Neuronal stem cell (in vitro differentiated cells): ENCODE measurements at places on chromosomes 2 and 18.

DNA sequence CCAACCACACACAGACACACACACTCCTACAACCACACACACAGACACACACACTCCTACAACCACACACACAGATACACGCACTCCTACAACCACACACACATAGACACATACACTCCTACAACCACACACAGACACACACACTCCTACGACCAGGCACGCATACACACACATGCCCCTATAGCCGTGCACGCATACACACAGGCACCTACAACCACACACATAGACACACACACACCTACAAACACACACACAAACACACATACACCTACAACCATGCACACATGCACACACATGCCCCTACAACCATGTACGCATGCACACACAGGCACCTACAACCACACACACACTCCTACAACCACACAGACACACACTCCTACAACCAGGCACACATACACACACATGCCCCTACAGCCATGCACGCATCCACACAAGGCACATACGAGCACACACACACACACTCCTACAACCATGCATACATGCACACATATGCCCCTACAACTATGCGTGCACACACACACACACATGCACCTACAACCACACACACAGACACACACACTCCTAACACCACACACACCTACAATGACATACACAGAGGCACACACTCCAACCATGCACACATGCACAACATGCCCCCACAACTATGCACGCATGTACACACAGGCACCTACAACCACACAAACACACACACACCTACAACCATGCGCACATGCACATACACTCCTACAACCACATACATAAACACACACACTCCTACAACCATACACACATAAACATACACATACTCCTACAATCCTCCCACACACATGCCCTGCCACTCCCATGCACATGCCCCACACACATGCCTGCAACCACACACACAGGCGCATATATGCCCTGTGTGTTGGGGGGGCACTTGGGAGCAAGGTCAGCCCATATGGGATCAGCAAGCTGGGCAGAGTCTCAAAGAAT is 19.1 kb upstream of the TEX51 start:
- DNase-seq, result no peak

GRCh38 chr2:221215487-221215886 is 356.6 kb downstream of the EPHA4 start:
- DNase-seq, result no peak

DNA sequence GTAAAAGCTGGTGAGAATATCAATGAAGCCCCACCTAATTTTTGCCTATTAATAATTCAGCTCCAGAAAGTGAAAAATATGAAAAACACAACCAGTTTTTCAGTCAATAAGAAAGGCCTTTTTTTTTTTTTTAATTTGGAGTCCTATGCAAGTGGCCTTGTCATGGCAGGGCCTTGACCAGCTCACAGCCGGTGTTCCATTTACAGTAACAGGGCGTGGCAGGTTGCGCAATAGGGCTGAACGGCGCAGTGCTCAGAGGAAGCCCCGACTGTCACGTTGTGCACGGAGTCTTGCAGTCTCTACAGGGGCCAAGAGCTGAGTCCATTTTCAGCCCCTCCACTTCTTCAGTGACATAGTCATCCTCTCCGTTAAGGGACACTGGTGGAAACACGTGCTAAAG is 184.1 kb upstream of the FN1 start:
- DNase-seq, result no peak

DNA sequence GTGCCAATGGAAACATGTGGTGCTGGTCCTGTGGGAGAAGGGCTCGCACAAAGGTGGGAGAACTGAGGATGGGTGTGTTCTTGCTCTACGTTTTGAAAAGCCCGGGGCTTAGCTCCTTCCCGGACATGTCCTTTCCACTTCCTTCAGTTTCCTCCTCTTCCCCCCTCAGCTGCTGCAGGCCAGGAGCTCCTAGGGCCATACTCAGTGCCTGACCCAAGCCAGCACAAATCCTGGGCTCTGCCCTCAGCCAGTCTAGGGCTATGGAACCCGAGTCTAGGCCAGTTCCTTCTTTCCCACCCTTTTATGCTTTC is 1.4 kb upstream of the SIX2 start:
- no peak for DNase-seq

- no peak for DNase-seq
Observed at GRCh38 chr18:2444201-2444875, 127.0 kb downstream of the METTL4 start.
